ENCODE measurements at places on chromosomes 1 and 21.

- no peak for DNase-seq
Measured at GRCh38 chr1:201414051-201414738, 7.3 kb downstream of the TNNI1 start.

DNA sequence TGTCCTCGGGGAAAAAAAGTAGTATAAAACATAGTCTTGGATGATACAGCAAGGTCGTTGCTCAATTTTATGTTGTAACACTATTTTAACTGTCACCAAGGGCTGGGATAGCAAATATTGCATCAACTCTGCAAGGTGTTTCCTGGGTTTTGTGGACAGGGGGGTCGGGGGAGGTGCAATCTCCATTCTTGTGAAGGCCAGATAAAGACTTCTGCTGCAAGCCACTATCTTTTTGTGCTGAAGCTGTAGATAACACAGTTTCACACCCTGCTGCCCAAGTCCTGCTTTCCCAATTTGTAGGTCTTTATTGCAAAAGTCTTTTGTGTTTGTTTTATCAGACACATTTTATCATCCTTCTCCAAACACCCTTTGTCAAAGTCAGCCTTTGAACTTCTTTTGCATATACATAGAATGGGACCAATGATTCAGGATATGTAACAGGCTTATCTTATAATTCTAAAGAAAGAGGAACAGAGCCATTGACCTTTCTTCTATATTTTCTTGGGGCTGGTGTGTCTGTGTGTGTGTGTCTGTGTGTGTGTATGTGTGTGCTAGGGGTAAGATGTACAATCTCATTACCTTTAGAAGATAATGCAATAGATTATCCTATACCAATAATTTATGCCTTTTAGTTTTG lies 140.6 kb downstream of the RUNX1 start:
- no peak for DNase-seq

GRCh38 chr1:181396171-181396670 lies 87.1 kb upstream of the CACNA1E start:
- no peak for DNase-seq

DNA sequence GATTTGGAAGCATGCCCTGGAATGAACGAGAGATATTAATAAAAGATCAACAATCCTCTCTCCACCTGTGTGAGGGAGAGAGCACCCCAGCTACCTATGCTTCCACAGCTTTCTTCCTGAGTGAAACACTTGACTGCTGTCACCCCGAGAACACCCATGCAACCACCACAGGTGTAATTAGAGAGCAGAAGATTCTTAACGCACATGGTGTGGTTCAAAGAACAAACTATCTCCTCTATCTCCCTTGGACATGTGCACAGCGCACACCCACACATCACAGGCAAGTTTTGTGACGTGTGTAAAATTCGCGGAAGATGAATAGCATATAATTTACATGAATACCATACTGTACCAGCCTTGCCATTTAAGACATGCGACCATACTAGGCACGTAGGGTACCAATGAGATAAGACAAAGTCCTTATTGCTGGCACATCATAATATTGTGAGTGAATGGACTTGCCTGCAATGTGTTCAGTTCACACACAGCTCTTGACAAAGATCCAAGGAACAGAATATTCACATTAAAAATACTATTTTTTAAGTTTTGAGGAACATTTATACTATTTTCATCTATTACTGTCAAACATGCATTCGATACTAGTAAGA lies 11.6 kb downstream of the ERRFI1 start:
- DNase-seq: no peak

DNA sequence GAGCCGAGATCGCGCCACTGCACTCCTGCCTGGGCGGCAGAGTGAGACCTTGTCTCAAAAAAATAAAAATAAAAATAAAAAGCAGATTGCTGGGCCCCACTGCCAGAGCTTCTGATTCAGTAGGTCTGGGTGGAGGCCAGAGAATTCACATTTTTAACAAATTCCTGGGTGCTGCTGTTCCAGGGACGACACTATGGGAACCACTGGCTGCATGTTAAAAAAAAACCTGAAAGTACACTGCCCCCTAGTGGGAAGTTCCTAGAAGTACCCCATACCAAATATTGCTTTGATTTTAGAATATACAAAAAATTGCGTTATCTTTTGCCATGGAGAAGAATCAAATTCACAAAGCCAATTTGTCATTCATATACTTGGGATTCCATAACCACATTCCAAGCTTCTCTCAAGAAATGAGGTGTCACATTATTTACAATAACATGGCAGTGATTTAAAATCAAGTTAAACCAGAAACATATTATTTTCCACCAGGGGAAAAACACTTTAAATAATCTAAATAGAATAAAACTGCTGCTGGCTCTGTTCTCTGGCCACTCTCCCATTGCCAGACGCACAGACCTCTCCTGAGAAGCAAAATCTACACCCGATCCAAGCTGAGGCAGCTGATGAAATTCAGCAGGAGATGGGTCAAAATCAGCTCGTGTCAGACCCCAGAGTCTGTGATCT lies 27.4 kb downstream of the SYF2 start:
- no peak for DNase-seq

DNA sequence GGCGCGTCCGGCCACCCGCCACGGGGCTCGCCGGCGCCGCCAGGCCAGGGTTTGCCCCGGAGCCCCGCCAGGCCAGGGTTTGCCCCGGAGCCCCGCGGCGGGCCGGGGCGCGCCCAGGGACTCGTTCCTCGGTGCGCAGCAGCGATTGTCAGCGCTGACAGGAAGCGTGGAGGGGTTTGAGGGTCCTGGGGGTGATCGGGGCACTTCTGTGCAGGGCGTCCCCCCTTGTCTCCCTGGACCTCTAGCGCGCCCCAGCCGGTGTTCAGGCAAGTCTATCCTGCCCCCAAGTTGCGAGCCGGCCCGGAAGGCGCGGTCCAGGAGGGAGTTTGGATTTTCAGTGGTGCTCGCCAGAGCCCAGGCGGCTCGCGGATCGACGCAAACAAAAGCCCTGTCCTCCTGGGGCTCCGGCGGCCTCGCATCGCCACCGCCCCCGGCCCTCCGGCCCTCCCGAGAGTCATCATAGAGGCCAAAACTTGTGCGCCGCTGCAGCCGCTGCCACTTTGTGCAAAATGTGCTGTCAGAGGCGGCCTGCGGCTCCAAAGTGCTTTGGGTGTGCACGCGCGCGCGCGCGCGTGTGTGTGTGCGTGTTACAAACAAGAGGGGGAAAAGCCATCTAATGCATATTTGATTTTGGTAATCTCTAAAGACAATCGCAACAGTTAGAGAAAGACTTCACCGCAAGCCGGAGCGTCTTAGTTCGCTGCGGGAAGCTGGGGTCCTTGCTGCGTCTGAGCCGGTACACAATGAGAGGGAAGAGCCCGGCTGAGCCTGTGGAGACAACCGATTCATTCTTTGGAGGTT lies 1.0 kb downstream of the ROR1 start:
- no peak for DNase-seq

DNA sequence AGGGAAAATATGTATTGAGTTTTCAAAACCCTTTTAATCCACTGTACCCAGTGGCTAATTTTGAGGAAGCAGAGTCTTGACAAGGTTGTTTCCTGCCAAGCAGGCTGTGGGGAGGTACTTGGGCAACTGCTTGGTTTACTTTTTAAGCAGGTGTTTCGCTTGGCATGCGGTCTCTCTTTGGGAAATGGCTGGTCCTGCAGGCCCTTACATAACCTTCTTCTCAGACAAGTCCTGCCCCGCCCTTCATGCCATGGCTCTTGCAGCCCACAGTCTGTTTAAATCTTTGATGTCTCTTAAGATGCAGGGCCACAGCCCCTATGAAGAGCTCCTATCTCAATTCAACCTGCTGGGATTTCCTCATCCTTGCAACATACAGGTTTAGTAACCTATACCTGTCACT lies 36.0 kb upstream of the ABCD3 start:
- peak; percentile 61 for DNase-seq

GRCh38 chr1:112614460-112615065 lies 4.4 kb downstream of the ST7L start:
- no peak for DNase-seq

GRCh38 chr1:93576746-93577145 lies 104.9 kb downstream of the BCAR3 start:
- DNase-seq: no peak

GRCh38 chr1:8349473-8349865 lies 31.6 kb downstream of the SLC45A1 start:
- DNase-seq: no peak

- DNase-seq: no peak
Measured at GRCh38 chr1:119327094-119327449, 41.5 kb upstream of the HAO2 start.

- peak; percentile 69 for DNase-seq
Measured at GRCh38 chr1:37995751-37996345, 6.0 kb upstream of the SF3A3 start.

DNA sequence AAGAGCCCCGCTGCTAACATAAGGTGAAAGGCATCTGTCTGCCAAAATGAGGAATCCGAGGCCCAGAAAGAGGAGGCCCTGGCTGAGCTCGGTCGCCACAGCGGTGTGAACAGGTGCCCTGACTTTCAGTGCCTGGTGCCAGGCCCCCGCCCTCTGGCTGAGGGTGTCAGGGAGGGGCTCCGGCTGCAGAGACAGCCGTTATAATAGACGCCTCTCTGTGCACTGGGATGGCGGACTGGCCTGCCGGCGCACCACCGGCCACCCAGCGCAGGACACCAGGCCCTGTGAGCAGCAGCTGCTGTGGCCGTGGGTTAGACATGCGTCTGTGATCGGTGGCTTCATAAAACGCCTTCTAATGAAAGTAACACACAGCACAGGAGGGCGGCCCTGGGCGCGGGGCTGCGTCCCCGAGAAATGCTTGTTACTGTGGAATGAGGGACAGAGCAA lies 51.4 kb upstream of the ACTRT2 start:
- no peak for DNase-seq
